Fibroblast of skin of right biceps (primary cell): ENCODE measurements at places on chromosomes 1 and 21.
A peak's percentile ranks its signal among the peaks of the same experiment; 100 is the strongest.

DNA sequence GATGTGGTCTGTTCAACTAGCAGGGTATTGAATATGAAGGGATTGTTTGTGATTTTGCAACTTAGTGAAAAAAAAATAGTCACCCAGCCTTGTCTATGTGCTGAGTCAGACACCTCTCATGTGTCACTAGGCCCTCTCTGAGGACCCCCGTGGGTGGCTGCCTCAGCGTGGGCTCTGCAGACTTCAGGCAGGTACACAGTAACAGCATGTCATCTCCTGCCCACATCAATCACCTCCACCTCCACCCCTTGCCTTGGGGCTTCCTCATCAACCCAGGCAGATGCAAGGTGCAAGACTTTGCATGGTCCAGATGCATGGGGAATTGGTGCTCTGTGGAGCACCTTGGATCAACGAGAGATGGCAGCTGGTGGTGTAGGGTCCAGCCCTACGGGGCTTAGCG, 23.9 kb downstream of the PCP4 start:
- DNase-seq: no peak

DNA sequence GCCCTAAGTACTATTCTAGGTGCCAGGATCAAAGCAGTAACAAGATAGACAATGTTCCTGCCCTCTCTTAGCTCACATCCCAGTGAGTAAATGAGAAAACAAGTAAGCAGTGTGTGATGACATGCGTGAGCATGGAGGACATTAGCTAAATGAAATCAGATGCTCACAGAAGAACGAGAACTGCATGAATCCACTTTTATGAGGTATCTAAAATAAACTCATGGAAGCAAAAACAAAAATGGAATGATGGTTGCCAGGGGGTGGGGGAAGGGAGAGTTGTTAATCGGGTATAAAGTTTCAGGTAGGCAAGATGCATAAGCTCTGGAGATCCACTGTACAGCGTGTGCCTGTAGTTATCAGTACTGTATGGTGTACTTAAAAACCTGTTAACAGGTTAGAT, 195.1 kb downstream of the HHAT start:
- DNase-seq: no peak

GRCh38 chr1:115134850-115135480, 45.7 kb upstream of the TSPAN2 start:
- peak; percentile 96 for DNase-seq

- DNase-seq: no peak
Measured at GRCh38 chr1:231159963-231160761, 1.7 kb upstream of the TRIM67 start.

GRCh38 chr1:156372265-156372586, 3.2 kb downstream of the RHBG start:
- DNase-seq: no peak

DNA sequence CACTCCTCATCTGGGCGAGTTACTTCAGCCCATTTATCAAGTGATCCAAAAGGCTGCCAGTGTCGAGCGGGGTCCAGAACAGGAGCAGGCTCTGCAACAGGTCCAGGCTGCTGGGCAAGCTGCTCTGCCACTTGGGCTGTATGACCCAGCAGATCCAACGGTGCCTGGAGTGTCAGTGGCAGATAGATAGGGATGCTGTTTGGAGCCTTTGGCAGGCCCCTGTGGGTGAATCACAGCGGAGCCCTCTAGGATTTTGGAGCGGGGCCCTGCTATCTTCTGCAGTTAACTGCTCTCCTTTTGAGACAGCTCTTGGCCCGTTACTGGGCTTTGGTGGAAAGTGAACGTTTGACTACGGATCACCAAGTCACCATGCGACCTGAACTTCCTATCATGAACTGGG, 7.5 kb downstream of the MMEL1 start:
- no peak for DNase-seq

DNA sequence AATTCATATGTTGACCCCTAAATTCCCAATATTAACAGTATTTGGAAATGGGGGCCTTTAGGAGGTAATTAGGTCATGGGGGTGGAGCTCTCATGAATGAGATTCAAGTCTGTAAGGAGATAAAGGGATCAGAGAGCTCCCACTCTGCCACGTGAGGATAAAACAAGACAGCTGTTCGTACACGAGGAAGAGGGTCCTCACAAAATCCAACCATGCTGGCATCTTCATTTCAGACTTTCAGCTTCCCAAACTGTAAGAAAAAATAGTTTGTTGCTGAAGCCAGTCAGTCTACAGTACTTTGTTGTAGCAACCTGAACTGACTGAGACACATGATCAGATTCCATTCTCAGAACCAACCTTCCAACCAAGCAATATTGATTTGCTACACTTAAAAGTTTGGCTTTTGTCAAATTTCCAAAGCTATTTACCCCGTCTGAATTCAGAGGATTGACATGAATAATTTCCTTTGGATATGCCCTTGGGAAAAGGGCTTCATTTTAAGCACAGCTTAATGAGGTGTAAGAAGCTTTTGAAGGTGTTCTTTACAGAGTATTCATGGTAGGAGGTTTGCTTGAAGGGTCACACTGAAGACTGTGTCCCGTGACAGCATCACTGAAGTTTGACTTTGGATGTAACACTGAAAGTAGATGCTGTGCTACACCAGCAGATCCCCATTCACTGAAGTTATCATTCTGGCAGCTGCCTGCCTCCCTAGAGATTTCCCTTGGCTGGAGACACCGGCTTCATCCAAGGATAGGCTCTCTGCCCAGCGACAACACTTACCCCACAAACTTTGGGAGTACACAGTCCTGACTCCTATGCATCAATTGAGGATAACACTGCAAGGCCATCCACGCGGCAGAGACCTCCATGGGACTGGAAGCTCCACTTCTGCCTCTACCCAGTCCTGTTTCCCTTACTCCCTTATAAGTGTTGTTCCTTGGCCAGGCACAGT, 4.9 kb upstream of the OMA1 start:
- DNase-seq: no peak

- DNase-seq: no peak
Measured at GRCh38 chr1:77465922-77466321, 184.1 kb downstream of the AK5 start.

- DNase-seq: no peak
Measured at GRCh38 chr1:88462096-88462487, 222.0 kb upstream of the PKN2 start.

- DNase-seq: no peak
Measured at GRCh38 chr1:163565166-163565565, 243.4 kb downstream of the NUF2 start.
